ENCODE measurements at places on chromosomes 12 and 14.

GRCh38 chr12:22447223-22447622 lies 97.1 kb downstream of the C2CD5 start:
- peak; percentile 12 for DNase-seq

DNA sequence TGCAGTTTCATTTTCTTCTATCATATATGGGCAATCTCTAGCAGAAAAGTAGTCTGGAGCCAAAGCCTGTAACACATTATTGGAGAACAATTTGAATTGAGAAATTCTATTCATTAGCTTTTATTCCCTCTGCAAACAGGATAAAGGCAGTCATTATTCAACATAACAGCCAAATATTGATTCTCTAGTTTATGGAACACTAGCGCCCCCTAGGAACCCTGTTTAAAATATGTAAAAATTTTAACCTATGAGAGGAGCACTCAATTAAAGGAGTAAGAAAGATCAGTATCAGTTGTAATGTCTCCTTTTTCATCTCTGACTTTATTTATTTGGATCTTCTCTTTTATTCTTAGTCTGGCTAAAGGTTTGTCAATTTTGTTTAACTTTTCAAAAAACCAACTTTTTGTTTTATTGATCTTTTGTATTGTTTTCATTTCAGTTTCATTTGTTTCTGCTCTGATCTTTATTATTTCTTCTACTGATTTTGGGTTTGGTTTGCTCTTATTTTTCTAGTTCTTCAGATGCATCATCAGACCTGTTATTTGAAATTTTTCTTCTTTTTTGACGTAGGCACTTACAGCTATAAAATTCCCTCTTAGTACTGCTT lies 4.8 kb upstream of the LMNTD1 start:
- DNase-seq: peak; percentile 53

DNA sequence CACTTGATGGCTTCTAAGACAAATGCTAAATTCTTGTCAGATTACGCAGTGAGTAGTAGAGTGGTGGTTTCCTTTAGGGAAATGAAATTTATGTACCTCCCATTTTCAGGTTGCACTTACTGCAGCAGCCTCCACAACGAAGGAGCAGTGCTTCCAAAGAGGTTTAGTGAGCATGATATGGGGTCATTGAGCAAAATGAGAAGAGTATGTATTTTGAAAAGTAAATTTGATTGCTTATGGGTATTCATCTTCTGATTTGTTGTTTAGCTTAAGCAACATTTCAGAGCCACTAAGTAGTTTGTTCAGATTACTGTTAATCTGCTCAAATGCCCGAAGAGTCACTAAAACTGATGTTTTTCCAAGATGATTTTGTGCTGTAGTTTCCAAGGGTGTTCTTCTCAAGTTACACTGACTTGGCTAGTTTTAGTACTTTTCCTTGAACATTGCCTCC lies 493.6 kb downstream of the PCNX1 start:
- DNase-seq: no peak

DNA sequence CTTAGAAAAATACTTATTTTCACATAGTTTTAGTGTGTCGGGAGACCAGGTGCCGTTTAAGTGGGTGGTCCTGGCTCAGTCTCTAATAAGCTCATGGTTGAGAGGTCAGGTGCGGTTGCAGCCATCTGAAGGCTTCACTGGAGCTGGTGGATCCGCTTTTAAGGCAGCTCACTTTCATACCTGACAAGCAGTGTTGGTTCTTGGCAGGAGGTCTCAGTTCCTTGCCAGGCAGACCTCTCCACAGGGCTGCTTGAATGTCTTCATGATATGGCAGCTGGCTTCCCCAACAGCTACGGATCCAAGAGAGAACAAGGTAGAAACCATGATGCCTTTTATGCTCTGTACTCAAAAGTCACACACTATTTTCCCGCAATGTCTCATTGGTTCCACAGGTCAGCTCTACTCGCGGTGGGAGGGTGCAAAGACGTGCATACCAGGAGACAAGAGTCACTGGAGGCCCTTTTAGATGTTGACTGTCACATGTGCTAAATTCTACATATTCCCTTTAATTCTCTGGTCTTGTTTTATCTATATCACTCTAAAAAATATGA lies 8.0 kb upstream of the ZDHHC17 start:
- no peak for DNase-seq

DNA sequence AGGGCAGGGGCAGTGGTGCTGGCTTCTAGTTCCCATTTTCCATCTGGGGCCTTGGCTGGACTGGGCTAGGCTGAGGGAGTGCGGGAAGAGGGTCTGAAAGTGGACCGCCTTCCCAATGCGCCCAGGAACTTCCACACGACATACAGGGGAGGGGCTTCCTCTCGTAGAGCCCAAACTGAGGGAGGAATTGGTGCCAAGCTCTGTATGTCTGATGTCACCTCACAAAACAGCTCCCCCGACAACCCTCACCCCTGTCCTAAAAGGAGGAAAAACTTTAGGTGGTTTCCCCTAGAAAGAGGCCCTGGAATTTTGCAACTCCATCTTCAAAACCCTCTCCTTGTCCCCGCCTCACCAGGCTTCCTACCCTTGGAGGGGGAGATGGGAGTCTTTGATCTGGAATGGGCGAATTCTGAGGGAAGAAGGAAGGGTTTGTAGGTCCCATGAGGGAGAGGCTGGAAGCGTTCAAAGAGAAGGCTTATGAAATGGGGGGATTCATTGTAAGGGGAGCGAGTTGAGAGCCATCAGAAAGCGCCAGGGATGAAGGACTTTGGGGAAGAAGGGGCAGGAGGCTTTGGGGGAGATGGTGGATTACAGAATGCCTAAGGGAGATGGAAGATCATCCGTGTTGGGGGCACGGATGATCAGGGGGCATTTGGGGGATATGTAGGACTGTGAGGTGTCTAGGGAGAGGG lies 844 bp downstream of the GLTP start:
- DNase-seq: peak; percentile 30

- peak; percentile 83 for DNase-seq
Observed at GRCh38 chr12:132506328-132507160, 16.6 kb downstream of the FBRSL1 start.

- DNase-seq: peak; percentile 94
Observed at GRCh38 chr14:50350975-50351374, 38.9 kb downstream of the DMAC2L start.

GRCh38 chr12:76866726-76867125 lies 12.1 kb downstream of the CSRP2 start:
- peak; percentile 69 for DNase-seq

- no peak for DNase-seq
Observed at GRCh38 chr14:46091819-46092218, 559.8 kb downstream of the RPL10L start.

- DNase-seq: peak; percentile 54
Observed at GRCh38 chr14:23148591-23149249, 29.7 kb upstream of the CEBPE start.

DNA sequence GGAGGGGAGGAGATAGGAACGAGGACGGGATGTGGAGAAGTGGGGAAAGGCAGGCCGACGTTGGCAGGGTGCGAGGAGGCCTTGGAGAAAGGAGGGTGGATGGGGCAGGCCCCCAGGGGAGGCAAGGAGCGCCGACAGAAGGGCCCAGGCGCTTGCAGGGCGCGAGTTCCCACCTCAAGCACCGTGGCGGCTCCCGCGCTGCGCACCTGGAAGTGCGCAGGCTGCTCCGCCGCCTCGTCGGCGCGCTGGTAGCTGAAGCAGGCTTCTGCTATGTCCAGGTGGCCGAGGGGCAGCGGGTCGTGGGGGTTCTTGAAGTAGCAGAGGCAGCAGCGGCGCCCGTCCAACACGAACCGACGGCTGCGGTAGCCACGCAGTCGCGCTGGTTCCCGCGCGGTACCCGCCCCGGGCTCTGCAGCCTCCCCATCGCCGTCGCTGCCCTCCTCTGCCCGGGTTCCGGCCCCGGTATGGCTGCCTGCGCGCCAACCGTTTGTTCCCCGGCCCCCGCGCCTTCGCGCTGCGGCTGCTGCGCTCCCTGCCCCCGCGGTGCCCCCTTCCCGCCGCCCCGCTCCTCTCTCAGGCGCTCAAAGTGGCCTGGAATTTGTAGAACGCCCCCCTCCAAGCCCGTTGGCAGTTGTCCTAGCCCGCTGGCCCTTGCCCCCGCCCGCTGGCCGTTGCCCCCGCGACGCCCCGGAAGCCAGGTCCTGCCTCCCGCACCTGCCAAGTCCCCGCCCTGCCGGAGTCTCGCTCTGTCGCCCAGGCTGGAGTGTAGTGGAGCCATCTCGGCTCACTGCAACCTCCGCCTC lies 1.1 kb upstream of the ACTR6 start:
- DNase-seq: peak; percentile 13

- DNase-seq: peak; percentile 11
Observed at GRCh38 chr14:82911930-82912329, 1378.3 kb upstream of the SEL1L start.

DNA sequence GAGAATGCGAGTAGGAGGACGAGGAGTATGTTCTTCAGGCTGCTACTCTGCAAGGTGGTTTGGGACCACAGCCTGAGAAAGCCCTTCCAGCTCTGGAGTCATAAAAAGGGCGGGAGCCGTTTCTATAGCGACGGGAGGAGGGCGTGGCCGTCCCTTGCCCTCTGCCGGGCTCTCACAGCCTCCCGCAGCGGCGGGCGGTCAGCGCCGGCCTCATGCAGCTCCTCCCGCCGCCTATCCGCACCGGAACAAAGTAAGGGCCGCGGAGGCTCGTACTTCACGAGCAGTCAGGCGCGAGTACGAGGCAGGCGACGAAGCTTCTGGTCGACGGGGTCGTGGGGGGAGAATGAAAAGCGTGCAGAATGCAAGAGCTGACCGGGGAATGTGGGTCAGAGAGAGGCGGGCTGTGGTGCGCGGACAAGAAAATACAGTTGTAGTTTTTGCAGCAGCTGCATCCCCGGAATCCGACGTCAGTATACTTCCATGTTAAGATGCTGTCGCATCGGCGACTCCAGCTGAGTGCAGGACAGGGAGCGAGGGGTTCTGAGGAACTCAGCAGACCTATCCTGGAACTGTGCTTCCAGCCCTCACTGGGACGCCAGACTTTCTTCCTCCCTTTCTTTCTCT lies at the start of gene DYRK4:
Gene DYRK4, plus strand, starts transcription at position 175 of the 624 bp plus-strand sequence. Its CDS starts 38 bp downstream, at position 213.
- DNase-seq: peak; percentile 64

DNA sequence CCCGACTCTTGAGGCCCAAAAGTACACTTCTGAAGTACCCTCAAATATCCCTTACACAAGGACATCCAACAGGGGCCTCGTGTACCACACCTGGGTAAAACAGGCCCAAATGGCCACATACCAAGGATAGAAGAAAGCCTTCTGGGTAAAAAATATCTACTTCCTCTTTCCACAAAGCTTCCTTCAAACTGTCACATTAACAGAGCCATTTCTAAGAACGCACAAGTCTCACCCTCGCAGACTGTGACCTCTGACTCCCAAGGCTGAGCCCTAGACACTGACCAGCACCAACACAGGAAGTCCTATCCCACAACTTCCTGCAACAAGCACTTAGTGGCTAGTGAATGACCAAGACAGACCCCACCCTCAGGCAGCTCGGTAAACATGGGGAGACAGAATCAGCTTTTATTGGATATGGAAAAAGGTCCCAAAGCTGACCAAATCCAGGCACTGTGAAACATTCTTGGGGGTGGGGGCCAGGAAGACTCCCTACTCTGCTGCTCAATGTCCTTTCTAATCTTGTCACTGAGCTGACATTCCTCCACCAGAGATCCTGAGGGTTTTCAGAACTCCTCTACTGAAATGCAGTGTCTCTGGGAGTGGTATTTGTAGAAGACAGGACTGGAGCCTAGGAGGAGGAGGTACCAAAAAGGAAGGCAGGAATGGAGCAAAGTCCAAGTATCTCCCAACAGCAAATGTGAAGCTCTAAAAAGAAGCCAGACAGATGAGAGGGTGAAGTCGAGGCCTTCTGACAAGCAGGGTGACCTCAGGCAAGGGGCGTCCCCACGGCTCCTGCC lies 15.9 kb downstream of the KCTD10 start:
- DNase-seq: peak; percentile 37

- no peak for DNase-seq
Observed at GRCh38 chr14:95300697-95301526, 18.8 kb downstream of the CLMN start.

- DNase-seq: no peak
Observed at GRCh38 chr12:89305373-89305772, 46.9 kb downstream of the DUSP6 start.

GRCh38 chr14:51295646-51296263 lies 55.7 kb downstream of the TMX1 start:
- DNase-seq: no peak

DNA sequence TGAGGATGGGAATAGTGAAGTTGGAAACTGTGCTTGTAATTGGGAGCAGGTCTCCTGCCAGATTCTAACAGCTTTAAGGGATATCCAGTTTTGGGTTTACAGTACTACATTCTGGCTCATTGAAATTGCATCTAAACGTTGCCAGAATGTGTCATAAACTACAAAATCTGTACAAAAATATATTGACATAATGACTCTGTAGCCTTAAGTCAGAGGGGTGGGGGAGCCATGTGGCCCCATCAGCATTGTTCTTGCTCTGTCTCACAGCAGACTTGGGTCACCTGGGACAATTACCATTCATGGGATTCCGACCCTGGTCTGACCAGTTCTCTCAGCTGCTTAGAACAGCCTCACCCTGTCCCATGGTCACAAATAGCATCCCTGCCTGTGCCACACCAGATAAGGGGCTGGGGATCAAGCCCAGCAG lies 43.3 kb upstream of the MED13L start:
- no peak for DNase-seq

DNA sequence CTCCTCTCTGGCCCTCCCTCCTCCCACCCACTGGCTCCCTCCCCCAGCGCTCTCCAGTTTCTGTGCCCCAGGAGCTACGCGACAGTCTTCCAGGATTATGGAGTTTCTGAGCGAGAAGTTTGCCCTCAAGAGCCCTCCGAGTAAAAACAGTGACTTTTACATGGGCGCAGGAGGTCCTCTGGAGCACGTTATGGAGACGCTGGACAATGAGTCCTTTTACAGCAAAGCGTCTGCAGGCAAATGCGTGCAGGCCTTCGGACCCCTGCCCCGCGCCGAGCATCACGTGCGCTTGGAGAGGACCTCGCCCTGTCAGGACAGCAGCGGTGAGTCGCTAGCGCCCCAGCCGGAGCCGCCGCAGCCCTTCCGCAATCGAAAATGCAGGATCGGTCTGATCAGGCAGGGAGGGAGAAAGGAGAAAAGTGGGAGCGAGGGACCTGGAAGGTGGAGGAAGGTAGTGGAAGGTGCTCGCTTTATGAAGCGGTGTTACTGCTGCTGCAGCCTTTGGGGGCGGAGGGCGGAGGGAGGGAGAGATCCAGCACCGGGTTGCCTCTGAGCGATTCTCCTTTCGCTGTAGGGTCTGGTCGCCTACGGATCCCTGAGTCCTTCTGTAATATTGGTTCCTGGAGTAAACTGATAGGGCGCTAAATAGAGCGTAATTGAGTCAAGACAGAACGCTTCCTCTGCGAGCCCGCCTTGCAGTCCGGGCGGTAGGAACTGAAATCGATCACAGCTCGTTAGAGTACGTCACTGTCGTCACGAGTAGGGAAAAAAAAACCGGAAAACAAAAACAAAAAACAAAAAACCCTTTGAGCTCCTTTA lies at the start of gene ALX1:
Gene ALX1, plus strand, starts transcription at position 56 of the 819 bp plus-strand sequence. Its CDS starts 42 bp downstream, at position 98.
- DNase-seq: peak; percentile 34
